Sigmoid colon (tissue), 7 donors: ENCODE measurements at places on chromosomes 11 and 22. TPM values are rescaled to one million over a fixed set of nuclear protein-coding genes. Genes with fewer than 3 reads are reported as not detected.

- no peak for DNase-seq
Observed at GRCh38 chr11:24108609-24109008, 388.2 kb upstream of the LUZP2 start.

DNA sequence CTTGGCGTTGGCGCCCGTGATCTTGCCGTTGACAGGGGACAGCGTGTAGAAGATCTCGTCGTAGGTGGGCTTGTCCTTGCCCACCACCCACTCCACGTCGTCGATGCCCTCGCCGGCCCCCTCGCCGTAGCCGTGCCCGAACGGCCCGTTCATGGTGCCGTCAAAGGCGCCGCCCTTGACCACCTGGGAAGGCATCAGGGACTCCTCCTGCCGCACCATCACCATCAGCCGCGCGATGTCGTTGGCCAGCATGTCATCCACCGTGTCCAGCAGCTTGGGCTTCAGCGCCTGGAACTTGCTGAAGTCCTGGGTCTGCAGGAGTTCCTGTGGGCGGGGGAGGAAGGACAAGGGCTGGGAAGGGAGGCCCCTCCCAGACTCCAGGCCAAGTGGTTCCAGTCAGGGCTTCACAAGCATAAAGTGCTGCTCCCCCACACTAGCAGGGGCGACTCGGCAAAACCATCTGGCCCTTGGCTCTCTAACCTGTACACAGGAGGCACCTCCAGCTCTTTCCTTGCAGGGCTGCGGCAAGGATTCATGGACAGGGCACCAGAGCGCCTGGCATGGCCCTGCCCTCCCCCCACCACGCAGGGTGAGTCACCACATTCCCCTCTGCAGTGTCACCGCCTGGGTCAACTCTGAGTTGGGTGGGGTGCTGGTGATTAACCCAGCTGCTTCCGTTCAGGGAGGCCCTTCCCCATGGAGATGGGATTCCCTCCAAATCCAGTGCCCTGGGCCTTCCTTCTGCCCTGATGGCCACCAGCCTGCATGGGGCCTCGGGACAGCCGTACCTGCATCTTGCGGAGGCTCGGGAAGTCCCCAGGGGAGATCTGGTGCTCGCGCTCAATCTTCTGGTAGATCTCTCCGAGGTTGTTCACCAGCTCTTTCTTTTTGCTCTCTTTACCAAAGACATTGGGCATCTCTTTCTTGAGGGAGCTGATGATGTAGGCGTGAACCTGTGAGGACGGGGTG is 10.4 kb upstream of the CDC42BPG start:
- DNase-seq = peak; percentile 94

PARVA gene
- 195 TPM for total RNA-seq

- DNase-seq = peak; percentile 73
Observed at GRCh38 chr22:20494978-20495860, at the start of gene KLHL22. Gene KLHL22, minus strand, starts transcription at chr22:20495795. Its CDS starts 6,584 bp downstream, at chr22:20489211.

PATE2 gene
- total RNA-seq = not detected

DNA sequence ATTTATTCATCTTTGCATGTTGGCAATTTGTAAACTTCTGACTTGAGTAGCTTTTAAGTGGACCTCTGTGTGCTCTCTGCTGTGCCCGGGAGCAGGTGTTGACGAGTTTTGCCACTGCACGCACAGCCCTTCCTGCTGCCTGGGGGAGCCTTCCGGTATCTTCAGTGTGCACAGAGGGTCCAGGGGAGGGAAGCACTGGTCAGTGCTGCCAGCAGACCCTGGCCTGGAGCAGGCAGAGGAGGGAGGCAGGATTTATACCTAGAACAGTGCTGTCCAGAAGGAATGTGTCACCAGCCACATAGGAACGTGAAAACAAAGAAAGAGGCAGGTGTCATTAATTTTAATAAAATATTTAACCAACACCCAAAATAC is 403.6 kb downstream of the TBC1D22A start:
- peak; percentile 18 for DNase-seq

DNA sequence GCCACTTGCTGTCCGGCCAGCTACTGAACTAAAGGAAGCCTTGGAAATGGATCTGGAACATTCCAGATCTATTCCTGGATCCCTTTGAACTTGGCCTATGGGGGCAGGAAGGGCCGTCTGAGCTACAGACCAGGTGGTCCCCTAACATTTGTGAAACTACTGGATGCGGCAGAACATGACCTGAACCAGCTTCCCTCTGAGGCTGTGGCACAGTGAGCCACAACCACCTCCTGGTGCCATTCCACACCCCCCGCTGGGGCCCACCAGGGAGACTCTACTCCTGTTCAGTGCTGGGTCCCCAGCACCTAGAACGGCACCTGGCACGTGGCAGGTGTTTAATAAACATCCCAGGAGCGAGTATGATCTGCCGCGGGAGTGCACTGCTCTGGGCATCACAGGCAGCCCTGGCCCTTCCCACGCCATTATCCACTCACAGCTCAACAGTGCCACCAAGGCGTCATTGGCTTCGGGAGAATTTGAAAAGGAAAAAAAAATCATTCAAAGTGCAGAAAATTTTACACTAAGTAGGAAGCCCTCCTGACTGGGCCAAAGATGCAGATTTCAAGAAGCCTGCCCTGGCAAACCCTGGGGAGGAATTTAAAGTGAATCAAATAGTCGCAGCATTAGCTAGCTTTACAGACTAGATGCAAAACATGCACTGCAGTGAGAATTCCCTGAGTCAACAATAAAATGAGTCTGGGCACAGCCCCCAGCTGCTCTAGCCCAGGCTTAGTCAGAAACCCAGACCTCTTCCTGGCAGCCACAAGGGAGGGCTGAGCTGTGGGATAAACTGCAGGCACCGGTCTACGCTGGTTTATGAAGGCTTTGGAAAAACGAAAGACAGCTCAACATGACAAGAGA is 14.3 kb upstream of the EFCAB6 start:
- DNase-seq = no peak

GRCh38 chr11:124074554-124074953 is 33.4 kb upstream of the OR10G7 start:
- DNase-seq = no peak

DNA sequence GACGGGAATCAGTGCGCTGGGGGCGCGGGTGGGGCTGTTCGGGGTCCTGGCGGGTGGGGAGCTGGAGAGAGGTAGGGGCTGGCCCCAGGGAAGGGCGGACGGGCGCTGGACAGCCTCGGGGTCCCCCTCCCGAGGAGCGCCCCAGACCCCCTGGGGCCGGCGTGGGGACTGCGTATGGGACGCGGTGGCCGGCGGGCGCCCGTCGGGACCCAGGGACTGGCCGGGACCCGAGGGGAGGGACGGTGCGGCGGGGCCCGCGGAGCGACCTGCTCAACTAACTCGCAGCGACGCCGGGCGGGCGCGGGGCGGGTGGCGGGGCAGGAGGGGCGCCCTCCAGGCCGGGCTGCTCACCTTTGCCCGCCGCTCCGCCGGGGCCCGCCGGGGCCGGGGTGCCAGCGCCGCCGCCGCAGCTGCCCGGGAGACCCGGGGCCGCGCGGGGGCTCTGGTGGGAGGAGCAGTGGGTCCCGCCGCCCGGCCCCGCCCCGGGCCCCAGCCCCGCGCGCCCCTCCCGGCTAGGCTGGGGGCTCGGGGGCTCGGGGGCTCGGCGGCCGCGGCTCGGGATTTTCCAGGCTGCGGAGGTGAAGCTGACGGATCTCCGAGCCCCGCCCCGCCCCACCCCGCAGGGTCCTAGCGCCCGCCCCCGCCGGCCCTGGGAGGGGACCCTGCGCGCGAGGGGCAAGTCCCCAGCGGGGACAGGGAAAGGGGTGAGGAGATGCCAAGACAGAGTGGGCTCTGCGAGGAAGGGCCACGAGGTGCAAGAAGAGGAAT is 12.3 kb downstream of the STARD10 start:
- no peak for DNase-seq

GRCh38 chr11:9273376-9274336 is 8.5 kb upstream of the DENND5A start:
- DNase-seq = no peak

DNA sequence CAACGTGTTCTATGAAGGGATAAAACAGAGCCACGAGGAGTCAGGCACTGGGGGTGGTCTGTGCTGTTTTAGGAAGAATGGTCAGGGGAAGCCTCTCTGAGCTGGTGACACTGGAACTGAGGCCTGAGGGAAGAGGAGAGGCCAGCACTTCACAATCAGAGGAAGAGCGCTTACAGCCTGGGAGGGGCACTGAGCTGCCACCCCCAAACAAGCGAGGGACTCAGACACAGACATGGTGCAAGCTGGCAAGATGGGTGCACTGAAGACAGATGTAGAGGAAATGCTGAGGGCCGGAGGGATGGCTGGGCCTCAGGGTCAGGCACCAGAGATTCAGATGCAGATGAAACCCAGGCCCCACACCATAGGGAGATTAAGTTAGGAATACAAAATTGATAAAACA is 40.0 kb upstream of the TP53I11 start:
- peak; percentile 40 for DNase-seq

OR5B21 gene
- not detected for total RNA-seq

- DNase-seq = no peak
Observed at GRCh38 chr11:59069087-59069486, 17.0 kb upstream of the GLYATL1B start.

DNA sequence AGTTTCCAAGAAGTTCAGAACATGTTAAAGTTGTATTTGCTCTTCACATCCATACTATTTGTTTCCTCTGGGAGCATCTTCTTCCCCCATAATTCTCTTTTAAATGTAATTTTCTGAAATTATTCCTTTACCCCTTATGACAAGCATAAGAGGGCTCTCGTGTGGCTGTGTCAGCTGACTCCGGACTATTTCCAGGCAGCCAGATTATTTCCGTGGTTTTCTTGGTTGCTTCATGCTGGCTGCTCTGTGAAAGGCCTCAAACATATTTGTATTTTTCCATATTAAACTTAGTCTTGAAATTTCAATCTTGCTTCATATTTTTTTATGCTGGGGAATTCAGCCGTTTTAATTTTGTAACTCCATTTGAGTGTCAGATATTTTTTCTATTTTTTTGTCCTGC is 2.8 kb upstream of the MMP1 start:
- peak; percentile 70 for DNase-seq

TLCD5 gene
- total RNA-seq = 4.6 TPM

SCT gene
- total RNA-seq = not detected

- DNase-seq = no peak
Observed at GRCh38 chr22:19127329-19128008, 3.6 kb upstream of the TSSK2 start.

DNA sequence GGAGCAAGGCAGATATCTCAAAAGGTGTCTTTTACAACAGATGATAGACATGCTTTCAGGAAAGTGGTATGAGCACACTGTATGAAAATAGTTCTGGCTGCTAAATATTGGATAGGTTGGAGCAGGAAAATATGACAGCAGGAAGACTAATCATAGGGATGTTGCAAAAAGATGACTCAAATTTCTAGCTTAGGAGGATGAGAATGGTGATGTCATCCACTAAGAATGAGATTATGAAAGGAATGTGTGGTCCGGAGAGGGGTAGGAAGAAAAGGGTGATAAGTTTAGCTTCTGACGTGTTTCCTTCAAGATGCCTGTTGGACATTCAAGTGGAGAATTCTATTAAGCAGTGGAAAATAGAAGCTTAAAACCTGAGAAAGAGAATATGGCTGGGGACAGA is 46.4 kb downstream of the RCN1 start:
- DNase-seq = no peak

- no peak for DNase-seq
Observed at GRCh38 chr11:2366276-2366675, 10.8 kb upstream of the CD81 start.

GRCh38 chr11:762421-763072 is 14.7 kb downstream of the GATD1 start:
- DNase-seq = no peak

DNA sequence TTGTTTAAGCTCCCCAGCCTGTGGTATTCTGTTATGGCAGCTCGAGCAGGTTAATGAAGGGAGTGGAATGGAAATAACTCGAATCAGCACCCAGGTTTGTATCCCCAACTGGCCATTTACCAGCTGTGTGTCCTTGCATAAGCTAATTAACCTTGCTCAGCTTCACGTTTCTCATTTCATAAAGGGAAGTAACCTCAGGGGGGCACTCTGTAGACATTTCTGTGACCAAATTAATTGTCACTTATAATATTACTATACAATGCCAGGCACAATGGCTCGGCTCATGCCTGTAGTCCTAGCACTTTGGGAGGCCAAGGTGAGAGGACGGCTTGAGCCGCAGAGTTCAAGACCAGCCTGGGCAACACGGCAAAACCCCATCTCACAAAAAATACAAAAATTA is 13.8 kb downstream of the ADA2 start:
- DNase-seq = no peak

KCNJ1 gene
- total RNA-seq = 0.81 TPM

ANKRD49 gene
- total RNA-seq = 27.7 TPM

GRCh38 chr11:78961247-78961646 is 386.6 kb upstream of the NARS2 start:
- DNase-seq = no peak

TOM1 gene
- 50.8 TPM for total RNA-seq

RAC2 gene
- total RNA-seq = 6.4 TPM

RPL27A gene
- total RNA-seq = 1,472 TPM

DNA sequence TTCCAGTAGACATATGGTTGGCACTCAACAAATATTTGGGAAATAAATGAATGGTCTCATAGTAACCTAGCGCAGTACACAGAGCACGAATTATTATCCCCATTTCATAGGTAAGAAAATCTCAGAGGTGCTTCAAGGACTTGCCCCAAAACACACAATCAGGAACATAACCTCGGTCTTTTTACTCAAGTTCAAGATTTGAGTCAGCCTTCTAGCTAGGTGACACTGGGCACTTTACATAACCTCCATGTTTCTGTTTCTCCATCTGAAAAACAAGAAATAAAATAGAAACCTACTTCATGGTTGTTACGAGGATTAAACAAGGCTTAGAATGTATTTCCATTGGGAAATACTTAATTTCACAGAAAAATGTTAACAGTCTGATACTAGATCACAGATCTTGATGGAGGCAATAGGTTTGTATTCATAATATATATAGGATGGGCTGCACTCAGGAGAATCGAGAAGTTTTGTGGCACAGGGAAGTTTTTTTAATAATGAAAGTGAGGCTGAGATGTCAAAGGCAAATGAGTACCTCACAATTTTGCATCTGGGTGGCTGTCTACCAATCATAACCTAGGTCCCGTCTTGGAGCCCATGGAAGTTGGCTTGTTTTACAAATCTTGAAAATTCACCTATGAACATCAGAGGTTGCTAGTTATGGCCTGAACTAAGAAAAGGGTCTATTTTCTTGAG is 147.4 kb upstream of the ZC3H12C start:
- DNase-seq = no peak

- no peak for DNase-seq
Observed at GRCh38 chr11:12180257-12181205, 70.1 kb downstream of the MICAL2 start.

DNA sequence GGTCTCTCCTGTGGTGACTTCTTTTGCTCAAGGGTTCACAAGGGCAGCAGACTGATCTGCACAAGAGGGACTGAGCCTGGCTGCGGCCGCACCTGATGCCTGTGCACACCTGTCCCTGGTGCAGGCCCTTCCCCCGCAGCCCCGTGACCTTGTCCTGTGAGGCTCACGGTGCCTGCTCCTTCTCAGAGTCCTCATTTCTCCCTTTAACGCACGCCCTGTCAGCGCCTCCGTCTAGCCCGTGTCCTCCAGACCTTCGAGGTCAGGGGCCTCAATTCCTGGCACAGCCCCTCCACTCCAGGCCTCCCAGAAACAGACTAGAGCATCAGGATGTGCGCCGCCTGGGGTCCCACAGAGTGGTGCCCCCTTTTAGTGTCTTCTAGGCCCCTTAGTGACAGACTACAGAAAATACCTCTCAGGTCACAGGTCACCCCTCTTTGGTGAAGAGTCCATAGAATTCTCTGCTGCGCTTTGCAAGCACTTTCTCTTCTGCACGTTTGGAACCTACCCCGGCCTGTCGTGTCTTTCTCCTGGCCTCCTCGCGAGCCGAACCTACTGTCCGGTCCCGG is 1.0 kb upstream of the DRD4 start:
- no peak for DNase-seq

- no peak for DNase-seq
Observed at GRCh38 chr11:59542142-59542810, 30.9 kb downstream of the OR4D9 start.

DCHS1 gene
- total RNA-seq = 23.9 TPM
